ENCODE measurements at places on chromosomes 6 and 20.

DNA sequence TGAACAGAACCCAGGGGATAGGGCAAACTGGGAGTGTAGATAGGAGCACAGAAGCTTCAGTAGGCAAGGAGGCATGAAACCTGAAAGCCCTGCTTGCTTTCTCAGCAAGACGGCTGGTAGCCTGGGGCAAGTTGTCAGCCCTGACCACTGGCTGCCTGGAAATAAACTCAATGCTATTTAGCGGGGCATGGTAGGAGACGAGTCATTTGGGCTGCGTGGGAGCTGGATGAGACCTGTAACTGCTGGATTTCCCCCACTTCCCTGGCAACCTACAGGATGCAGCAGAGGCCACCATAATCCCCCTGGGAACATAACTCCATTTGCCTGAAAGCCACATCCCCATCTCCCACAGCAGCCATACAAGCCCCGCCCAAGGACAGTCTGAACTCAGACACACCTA lies 332.6 kb upstream of the TBX18 start:
- no peak for DNase-seq

DNA sequence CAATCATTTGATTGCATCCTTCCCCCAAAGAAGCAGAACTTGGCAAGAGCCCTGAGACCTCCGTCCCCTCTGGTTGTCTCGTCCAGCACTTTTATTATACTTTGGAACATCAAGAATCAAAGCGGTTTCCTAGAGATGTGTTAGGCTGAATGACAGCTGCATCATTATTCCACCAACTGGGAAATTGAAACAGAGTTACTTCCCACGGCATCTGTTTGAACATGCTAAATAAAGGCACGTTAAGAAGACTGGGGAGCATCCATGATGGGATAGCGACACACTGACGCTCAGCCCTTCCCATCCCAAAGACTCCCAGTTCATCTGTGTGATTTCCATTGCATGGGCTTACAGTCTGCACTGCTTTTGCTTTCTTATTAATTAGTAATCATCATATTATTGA lies 147.8 kb downstream of the TBC1D7 start:
- DNase-seq: no peak

- no peak for DNase-seq
Observed at GRCh38 chr6:3627956-3628835, 123.3 kb downstream of the PXDC1 start.

- peak; percentile 49 for DNase-seq
Observed at GRCh38 chr20:21234806-21235483, 68.2 kb upstream of the XRN2 start.

GRCh38 chr6:157975456-157975855 lies 6.2 kb upstream of the SYNJ2 start:
- DNase-seq: no peak

GRCh38 chr6:160076009-160076408 lies 45.6 kb upstream of the SLC22A1 start:
- DNase-seq: no peak

DNA sequence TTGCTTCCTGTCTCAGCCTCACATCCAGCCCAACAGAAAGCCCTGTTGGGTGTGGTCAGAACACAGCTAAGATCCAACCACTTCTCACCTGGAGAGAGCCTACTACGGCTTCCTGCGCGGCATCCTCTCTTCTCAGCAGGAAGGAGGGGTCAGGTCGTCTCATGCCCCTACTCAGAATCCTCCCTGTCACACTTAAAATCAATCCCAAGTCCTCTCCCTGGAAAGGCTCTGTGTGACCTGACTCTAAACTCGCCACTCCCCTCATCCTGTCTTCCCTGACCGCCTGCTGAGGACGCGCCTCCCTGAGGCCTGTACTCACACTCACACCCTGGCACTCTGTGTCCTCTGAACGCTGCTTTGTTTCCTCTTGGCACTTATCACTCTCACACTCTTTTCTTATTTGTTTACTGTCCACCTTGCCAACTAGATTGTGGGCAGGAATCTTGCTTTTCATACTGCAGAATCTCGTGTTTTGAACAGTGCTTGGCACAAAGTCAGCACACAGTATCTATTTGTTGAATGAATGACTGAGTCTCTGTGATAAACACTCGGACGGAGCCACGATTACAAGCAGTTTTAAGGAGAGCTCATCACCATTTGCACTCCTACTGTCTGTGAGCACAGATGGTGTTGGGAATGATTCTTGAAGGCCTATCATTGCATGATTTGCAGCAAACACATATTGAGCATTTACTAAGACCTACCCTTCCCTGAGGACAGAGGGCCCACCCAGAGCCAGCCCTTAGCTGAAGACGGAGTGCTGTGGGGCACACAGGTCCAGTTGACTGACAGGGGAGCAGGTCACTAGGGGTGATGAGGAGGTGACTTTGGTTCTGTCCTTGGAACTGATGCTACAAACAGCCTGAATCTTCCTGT lies 18.7 kb downstream of the RAB5IF start:
- no peak for DNase-seq

DNA sequence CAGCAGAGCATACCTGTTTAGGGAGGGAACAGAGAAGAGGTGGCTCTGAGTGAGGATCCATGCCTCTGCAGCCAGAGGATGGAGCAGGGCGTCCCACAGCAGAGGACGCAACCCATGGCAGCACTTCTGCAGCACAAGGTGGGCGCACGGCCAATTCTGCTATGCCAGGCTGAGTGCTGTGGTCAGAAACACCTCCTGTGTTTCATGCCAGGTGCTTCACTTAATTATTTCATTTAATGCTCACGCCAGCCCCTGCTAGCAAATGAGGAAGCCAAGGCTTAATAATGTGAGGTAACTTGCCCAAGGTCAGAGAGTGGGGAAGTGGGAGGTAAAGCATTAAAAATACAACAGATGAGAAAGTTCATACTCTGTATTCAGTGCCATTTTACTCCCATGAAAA lies 68.5 kb upstream of the PTGIS start:
- DNase-seq: no peak

DNA sequence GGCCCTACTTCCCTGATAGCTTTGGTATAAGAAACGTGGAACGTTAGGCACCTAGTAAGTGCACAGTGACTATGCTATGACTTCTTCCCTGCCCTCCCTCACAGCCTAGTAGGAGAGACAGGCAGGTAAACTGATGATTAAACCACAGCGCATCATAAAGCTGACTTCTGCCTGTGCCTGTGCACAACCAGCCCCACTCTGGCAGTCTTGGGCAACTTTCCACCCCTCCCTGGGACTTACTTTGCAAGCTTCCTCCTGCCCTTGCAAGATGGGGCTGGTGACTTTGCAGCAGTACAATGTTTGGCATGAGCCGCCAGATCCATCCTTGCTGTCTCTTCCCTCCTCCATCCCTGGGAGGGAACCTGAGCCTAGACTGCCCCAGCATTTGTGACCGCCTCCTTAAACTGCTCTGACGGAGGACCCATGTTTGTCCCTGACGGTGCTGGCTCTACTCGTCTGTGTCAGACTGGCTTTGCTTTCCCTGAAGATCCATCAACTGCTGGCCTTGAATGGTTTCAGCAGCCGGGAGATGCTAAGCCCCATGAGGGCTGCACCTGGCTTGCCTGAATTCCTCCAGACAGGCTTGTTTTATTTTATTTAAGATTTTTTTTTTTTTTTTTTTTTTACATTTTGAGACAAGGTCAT lies 36.1 kb downstream of the EFCAB8 start:
- DNase-seq: no peak

GRCh38 chr20:5092765-5093339 lies 26.9 kb downstream of the PCNA start:
- DNase-seq: no peak

GRCh38 chr20:44715499-44716308 lies 535 bp downstream of the CCN5 start:
- DNase-seq: no peak

DNA sequence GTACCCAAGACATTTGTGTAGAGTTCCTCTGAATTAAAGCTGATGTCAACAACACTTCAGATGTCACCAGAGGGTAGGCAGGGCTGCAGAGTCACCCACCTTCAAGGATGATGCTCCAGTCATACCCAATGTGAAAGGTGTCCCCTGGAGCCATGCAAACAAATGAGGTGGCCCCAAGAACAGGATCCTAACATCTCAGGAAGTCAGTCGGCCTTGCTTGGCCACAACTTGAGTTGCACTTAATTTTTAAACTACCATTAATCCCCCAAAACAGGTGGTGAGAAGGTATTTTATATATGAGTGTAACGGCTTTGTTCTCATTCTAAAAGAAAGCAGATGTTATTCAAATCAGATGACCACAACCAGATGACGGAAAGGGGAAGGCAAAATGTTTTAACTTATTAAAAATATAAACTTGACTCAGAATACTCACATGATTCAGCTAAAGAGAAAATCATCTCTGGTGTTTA lies 21.1 kb upstream of the SERPINB1 start:
- no peak for DNase-seq

GRCh38 chr20:63850689-63851547 lies 10.4 kb upstream of the ABHD16B start:
- DNase-seq: no peak

DNA sequence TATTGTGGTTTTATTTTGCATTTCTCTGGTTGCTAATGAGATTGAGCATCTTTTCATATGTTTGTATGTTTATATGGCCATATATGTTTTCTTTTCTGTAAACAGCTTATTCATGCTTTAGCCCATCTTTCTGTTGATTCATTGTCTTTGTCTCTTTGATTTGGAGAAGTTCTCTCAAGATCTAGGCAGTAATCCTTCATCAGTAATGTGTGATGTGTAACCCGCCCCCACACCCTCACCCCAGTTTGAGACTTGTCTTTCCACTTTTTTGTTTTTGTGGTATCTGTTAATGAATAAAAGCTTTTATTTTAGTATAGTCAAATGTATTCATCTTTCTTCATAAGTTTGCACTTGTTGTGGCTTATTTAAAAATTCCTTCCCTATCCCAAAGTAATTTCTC lies 26.0 kb downstream of the ZC3H12D start:
- no peak for DNase-seq

DNA sequence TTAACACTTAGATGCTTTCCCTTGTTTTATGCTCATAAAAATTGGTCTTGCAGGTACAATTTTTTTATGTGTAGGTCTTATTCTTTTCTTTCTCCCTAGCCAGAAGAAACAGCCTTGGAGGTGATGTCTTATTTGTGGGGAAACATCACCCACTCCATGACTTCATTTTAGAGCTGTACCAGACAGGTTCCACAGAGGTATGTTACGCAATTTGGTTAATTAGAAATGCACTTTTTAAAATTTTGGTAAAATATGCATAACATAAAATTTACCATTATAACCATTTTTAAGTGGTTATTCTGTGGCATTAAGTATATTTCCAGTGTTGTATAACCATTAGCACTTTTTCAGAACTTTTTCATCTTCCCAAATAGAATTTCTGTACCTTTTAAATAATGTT lies 41.3 kb downstream of the NKX2-4 start:
- DNase-seq: no peak

GRCh38 chr6:43120944-43121913 lies 45.1 kb downstream of the PTK7 start:
- no peak for DNase-seq

GRCh38 chr6:34189806-34190503 lies 44.1 kb upstream of the GRM4 start:
- DNase-seq: peak; percentile 19

DNA sequence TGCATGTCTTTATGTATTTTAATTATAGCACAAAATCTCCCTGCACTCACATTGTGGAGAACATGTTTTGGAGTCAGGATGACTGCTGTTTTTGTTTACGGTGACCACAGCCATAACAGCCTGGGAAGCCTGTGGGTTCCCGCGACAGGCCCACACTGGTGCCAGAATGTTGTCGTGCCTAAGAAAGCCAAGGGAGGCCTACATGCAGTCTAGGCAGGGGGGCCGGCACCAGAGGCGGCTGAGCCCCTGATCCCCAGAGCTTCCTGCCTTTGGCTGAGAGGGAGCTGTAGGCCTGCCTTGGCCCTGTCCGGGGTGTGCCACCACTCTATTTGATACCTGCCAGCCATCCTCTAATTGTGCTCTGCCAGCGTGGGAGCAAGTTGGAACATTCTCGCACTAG lies 46.7 kb downstream of the TBC1D7 start:
- DNase-seq: peak; percentile 3

GRCh38 chr20:51183451-51183850 lies 160.5 kb upstream of the KCNG1 start:
- no peak for DNase-seq

GRCh38 chr6:100465701-100466409 lies 1.1 kb upstream of the SIM1 start:
- no peak for DNase-seq

DNA sequence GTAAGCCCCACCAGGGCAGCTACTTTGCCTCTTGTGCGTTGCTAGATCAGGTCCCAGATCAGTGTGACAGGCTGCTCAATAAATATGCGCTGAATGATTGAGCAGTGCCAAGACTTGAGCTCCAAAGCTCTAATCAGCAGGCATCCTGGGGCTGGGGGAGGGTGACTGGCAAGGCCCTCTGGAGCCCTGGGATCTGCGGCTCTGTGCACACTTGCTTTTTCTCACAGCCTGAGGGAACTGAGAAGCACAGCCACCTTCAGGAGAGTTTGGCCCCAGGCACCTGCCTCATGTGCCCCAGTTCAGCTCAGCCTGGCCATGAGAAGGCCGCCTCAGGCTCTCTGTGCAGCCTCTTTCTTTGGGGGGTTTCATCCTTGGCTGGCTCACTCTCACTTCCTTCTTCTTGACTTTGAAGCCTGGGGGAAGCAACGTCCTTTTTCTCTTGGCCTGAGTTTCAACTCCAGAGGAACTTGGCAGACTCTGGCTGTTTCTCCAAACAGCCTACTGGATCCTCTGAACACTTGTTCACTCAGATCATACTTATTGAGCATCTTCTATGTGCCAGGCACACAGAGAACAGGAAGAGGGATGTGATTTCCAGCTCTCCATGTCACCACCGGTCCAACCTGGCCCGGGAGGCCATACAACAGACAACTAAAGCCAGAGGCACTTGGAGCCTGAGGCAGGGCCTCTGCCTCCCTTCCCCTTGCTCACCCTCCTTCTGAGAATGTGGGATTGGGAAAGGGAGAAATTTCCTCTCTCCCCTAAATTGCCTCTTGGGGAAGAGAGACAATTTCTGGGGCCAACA lies 114.0 kb downstream of the VEGFA start:
- peak; percentile 39 for DNase-seq

- no peak for DNase-seq
Observed at GRCh38 chr20:50376888-50377459, 133.2 kb upstream of the PTPN1 start.

DNA sequence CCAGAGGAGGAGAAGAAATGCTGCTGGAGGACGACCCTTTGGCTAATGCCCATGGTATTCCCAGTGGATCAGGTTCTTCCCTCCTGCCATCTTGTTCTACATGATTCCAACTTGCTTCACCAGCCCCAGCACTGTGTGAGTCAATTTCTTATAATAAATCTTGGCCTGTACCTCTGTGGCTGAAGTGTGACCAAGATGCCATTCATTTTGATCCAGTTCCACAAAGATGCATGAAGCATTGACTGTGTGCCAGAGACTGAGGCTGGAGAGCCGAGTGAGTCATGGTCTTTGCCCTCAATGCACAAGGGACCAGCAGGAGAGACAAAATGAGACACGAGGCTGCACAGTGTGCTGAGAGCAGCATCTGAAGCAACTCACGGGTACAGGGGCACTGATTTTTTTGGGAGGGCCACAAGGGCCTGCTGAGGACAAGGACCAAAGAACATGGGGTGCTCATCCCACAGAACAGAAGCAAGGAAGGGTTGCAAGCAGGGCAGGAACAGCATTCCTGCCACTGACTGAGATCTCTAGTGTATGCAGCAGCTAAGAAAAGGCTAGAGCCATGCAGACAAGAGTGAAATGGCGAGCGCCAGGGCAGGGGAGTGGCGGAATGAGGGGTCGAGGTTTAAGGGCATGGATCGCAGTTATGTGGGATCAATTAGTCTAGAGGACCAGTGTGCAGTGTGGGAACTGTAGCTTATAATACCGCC lies 207.0 kb downstream of the THBS2 start:
- no peak for DNase-seq
